ENCODE measurements at places on chromosomes 2 and 18. TPM values are rescaled to one million over a fixed set of nuclear protein-coding genes. Genes with fewer than 3 reads are reported as not detected.

GRCh38 chr2:74778381-74779264 is 55.3 kb upstream of the HK2 start:
- DNase-seq: no peak

DNA sequence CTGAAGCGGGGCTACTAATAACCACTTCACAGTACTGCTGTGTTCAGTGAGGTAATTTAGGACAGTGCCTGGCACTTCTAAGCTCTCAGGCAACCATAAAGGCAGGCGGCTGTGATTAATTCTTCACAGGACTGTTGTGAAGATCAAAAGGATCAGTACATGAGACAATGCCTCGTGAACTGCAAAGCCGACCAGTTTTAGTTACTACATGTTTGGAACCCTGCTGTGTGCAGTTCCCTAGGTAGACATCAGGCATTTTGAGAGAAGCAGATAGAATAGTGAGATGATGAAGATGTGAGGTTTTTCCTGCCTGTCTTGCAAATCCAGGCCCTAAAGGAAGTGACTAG is 19.1 kb downstream of the EFHD1 start:
- no peak for DNase-seq

The RNASEH1 gene
- total RNA-seq: 9.5 TPM

- DNase-seq: no peak
These were observed 78.8 kb upstream of the LCLAT1 start for GRCh38 chr2:30368258-30368657.

DNA sequence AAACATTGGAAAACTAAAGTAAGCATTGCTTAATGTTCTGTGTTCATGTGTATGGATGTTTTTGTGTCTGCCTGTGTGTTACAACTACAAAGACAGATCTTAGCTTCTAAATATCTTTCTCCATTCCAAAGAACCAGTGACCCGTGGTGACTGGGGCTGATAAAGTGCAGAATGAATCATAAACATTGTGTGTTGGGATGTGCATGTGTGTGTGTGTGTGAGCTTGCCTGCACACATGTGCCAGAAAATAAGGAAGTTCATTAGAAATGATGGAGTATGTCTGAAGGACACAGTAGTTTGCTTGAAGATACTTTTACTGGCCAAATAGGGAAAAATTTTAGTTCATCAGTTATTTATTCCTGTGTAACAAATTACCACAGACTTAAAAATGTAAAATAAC is 756.6 kb upstream of the CELF4 start:
- DNase-seq: no peak

- no peak for DNase-seq
These were observed 20.4 kb downstream of the COL6A3 start for GRCh38 chr2:237393523-237393922.

The SDC1 gene
- 537 TPM for total RNA-seq

DNA sequence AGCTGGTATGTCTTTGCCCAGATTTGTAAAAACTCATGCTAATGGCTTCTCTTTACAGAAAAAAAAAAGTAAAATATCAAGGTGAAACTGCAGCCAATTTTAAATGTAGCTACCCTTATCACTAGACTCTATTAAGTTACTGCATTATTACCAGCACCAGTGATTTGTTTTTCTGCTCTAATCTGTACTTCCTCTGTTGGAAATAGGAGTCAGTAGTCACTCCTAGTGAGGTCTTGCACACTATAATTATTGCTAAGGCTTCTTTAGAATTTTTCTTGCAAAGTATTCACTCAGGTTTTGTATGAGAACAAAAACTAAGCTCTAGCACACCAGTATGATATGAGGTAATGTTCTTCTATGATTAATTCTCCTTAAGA is 215.5 kb downstream of the XIRP2 start:
- no peak for DNase-seq

- DNase-seq: no peak
These were observed 1.5 kb downstream of the IL1B start for GRCh38 chr2:112835061-112835501.

- no peak for DNase-seq
These were observed 366.8 kb downstream of the TGIF1 start for GRCh38 chr18:3816610-3817363.

The NEDD4L gene
- total RNA-seq: 22.3 TPM

The CHST10 gene
- 0.50 TPM for total RNA-seq

DNA sequence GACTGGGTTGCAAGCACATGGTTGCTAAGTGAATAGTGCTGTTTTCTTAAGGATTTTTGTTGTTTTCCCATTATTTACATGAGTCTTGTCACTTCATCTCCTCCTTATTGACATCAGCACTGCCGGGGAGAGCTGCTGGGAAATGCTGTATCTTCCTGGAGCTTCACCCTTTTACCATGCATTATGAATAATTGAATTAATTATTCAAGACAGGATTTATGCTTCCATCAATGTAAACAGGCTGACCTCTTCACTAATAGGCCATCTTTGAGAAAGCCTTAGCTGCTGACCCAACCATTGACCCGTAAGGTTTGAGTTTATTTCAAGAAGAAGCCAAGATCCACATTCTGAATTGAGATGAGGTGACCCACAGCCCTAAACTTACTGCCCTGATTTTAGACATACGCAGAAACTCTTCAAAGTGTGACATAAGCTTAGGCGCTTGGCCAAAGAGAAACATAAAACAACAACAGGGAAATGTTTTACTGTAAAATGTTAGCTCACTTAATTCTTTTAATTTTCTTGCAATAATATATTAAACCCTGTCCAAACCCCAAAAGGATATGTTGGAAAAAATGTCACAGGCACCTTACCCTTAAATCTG is 365.5 kb upstream of the SYT4 start:
- no peak for DNase-seq

DNA sequence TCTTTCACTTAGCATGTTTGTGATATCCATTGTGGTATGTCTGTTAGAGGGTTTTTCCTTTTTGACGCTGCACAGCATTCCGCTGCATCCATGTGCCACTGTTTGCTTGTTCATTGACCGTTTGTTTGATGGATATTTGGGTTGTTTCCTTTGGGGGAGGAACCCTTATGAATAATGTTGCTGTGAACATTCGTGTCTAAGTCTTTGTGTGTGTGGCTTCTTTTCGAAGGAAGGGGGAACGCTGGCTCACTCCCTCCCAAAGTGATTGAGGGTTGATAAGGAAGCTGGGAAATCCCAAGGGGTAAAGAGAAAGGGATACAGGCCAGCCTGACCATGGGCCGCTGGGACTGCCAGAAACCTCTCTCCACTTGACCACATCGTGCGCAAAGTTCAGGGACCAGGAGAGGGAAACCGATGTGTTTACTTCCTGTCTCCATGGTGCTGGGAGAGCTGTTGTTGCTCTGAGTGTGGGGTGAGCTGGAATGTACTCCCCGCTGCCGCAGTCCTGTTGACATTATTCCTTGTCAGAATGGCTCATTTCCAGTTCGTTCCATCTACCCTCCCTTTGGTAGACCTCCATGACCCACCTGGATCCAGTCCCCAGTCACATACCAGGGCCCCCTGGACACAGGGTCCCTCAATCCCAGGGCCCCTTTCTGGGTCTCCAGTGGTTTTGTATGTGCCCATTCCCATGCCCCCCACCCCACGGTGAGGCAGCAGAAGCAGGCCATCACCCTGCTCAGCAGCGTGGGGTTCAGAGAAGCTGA is 39.6 kb downstream of the HS1BP3 start:
- DNase-seq: peak; percentile 83

DNA sequence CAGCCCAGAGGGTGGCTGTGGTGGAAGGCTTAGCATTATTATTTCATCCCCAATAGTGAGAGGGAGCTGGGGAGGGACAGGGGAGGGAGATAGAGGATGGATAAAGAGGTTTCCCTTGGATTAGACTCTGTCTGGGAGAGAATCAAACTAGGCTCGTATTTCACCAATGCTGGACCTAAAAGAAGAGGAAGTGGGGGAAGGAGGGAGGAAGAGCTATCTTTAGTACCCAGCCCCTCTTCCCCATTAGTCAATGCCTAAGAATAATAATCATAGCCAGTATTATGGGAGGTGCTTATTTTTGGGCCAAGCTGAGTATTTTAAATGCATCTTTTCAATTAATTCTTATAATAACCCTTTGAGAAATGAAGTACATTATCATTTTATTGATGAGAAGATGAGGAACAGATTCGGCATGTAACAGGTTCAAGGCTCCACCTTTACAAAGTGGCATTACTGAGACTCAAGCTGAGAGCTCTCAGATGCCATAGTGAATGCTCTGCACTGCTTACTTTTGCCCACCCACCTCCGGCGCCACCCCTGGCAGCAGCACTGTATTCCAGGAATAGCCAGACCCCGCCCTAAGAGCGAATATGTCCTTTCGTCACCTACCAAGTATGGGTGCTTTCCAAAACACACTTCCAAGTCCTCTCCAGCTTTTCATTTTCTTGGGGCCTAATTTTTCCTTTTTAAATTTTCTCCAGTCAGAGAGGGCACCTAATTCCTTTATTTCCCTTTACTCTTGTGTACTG is 21.0 kb downstream of the PAX8 start:
- no peak for DNase-seq

The MEP1B gene
- total RNA-seq: 1.3 TPM

DNA sequence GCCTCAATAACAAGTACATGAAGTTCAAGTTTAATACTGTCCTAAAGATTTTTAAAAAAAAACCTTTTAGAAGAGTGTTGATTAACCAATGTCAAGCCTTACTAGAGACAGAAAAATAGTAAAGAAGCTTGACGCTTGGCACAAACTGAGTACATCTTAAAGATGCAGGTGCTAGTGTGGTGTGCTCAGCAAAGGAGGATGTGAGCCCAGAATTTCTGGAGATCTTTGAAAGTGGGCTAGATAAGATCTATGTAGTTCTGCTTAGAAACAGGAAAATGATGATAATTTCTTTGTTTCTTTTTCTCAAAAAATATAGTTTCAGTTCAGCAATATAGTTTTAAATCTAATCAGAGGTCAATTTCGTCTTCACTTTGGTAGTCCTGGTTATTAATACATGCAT is 118.3 kb upstream of the KLHL14 start:
- DNase-seq: no peak

GRCh38 chr2:214492152-214492551 is 81.3 kb downstream of the VWC2L start:
- DNase-seq: no peak

DNA sequence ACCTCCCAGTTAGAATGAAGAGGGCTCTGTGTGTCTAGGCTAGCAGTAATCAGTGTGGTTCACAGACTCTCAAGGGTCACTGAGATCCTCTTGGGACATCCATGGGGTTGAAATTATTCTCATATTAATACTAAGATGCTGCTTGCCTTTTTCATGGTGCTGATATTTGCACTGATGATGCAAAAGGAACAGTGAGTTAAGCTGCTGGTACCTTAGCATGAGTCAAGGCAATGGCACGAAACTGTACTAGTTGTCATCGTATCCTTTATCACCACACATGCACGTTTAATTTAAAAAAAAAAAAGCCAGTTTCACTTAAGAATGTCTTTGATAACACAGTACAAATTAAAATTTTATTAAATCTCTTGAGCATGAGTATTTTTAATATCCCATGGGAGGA is 151.9 kb upstream of the TANK start:
- no peak for DNase-seq

The BUB1 gene
- 0.88 TPM for total RNA-seq

The TANC1 gene
- total RNA-seq: 5.0 TPM

The PNO1 gene
- total RNA-seq: 4.9 TPM

The HJURP gene
- 0.50 TPM for total RNA-seq

GRCh38 chr2:137185378-137186078 is 420.2 kb downstream of the THSD7B start:
- DNase-seq: no peak

DNA sequence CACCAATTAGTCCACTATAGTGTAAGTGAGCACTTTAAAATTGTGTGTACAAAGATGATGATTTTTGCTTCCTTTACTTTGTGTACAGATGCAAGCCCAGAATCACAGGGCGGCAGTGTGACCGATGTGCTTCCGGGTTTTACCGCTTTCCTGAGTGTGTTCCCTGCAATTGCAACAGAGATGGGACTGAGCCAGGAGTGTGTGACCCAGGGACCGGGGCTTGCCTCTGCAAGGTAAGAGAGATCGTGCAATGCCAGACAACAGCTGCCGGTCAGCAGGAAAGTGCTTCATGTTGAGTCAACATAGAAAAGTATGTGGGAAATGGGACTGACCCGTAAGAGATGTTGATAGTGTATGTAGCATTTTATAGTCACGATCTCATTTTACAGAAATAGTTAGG is 156.8 kb upstream of the TTC39C start:
- DNase-seq: peak; percentile 96

GRCh38 chr2:47035615-47036488 is 119.3 kb downstream of the STPG4 start:
- DNase-seq: no peak

GRCh38 chr2:151410485-151410834 is 758 bp downstream of the RIF1 start:
- no peak for DNase-seq

GRCh38 chr2:37928377-37928776 is 3.3 kb downstream of the RMDN2 start:
- no peak for DNase-seq

GRCh38 chr2:178528647-178529046 is 48.4 kb downstream of the PLEKHA3 start:
- DNase-seq: no peak
